Stimulated activated naive CD8-positive, alpha-beta T cell treated with anti-CD3 and anti-CD28 coated beads, Interleukin-15, Interleukin-2, amounts not matched to agents 100 U/mL and 50 U/mL, for 24 hours (primary cell): ENCODE measurements at places on chromosomes 12 and 14.

DNA sequence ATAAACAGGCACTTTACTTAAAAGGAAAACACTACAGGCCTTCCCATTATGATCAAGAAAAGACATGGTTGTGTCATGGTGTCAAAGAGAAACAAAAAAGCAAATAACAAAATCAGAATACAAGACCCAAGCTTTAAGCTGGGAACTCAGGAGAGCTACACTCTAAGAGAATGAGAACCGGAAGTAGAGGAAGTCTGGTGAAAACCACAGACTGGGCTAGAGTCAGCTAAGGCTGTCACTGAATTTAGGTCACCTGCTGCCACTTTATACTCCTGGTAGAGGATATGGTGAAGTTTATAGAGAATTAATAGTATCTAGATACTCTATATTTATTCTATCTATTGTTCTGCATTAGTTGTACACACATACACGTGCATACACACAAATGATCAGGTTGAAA, 971.7 kb downstream of the FLRT2 start:
- no peak for DNase-seq

GRCh38 chr12:132506328-132507160, 16.6 kb downstream of the FBRSL1 start:
- DNase-seq = peak; percentile 79

- DNase-seq = no peak
Observed at GRCh38 chr12:10130042-10130441, at the start of gene CLEC7A. TSS of gene CLEC7A (minus strand) at chr12:10130199. CDS start at chr12:10130082, 117 bp downstream.

- DNase-seq = no peak
Observed at GRCh38 chr14:68081489-68081888, 261.9 kb downstream of the RAD51B start.

DNA sequence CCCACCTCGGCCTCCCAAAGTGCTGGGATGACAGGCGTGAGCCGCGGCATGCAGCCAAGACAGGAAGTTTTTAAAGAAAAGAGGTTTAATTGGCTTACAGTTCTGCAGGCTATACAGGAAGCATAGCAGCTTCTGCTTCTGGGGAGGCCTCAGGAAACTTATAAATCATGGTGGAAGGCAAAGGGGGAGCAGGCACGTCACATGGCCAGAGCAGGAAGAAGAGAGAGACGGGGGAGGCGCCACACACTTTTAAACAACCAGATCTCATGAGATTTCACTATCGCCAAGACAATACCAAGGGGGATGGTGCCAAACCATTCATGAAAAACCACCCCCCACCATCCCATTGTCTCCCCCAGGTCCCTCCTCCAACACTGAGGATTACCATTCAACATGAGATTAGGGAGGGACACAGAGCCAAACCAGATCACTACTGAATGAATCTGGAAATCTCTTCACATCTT, 14.1 kb downstream of the CCDC63 start:
- DNase-seq = no peak

GRCh38 chr14:85399186-85399585, 130.8 kb upstream of the FLRT2 start:
- no peak for DNase-seq

DNA sequence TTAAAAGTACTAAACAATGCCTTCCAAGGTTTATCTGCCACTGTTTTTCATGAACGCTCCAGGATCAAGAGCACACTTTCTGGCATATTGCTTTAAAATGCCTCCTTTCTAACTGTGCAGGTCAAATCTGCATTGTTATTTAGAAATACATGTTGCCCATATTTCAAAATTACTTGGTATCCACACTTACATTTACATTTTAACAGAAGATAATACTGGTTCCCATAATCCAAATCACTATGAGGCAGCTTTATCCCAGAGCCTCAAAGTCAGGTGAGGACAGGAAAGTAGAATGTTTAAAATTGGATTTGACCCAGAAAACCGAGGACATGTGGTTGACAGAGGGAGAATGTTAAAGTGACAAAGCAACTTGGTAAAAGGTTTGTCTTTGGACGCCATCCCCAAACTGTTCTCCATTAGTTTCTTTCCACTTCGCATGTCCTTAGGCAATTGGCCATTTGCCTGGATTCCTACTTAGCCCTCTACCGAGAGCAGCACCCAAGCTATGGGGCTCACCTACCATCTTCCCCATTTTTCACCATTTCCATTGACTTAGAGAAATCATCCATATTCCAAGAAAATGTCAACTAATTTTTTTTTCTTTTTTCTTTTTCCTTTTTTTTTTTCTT, 353.0 kb downstream of the PAWR start:
- no peak for DNase-seq

- DNase-seq = no peak
Observed at GRCh38 chr12:15636060-15636890, 152.9 kb downstream of the EPS8 start.
